ENCODE measurements at places on chromosomes 2 and 18.
A peak's percentile ranks its signal among the peaks of the same experiment; 100 is the strongest.

DNA sequence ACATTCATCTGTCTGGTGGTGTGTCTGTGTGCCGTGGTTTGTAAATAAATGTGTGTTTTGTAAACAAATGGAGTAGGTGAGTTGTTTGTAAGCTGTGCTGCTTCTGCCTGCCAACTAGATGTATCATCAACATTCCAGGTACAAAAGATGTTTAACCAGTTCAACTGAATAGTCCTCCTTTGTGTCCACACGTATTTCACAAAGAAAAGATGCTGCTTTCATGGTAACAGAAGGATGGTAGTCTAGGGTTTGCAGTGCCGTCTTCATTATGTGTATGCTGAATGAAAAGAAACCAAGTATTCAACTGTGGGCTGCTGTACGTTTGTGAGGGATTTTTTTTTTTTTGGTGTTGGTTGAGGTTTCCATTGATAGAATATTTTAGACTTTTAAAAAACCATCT is 72.1 kb downstream of the CAMKMT start:
- DNase-seq: no peak

DNA sequence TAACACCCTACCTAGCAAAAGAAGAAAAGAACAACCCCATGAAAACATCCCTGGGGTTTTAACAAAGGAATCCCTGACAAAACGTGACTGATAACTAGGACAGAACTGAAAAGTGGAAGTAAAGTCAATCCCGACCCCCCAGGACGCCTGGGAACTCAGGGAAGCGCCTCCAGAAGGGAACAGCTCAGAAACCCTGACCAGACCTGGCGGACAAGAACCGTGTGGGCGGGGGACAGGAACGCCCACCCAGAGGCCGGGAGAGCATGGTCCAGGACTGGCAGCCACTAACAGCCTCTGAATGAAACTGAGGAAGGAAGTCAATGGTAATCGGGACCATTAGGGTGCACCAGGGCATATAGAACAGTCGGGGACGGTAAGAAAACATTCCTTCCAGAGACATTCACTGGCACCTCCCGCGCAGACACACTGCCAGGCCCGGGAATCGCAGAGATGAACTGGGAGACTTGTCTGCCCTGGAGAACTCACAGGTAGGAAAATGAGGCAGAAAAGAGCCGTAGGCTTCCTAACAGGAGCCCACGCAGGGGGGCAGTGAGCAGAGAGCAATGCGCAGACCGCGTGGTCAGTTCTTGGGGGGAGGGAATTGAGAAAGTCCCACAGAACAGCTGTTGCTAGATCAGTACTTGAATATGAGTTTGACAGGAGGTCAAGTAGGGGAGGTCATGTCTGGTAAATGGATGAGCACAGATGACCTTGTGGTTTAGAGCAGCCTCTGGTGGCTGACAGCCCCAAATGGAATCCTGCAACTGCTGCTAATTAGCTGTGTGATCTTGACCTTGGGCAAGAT is 1.3 kb upstream of the TBC1D8 start:
- peak; percentile 40 for DNase-seq

GRCh38 chr2:231573096-231573495 is 19.6 kb upstream of the TEX44 start:
- no peak for DNase-seq

DNA sequence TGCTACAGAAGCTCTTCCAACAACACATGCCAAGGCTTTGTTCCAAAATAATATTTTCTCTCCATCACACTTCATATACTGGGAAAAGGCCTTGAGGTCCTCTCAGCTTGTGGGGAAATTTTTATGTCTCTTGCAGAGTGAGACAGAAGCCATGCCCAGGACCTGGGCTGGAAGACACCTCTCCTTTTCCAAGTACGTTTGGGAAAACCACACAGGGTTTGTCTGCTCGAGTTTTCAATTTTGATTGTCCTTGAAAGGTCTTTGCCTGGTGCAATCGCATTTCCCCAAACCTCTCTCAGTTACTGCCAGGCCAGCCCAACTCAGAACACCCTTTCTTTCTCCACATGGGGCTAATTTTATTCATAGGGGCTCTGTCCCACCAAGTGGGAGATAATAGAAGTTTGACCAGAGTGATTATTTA is 272.2 kb downstream of the OSR1 start:
- DNase-seq: no peak
